Activated CD4-positive, alpha-beta T cell treated with anti-CD3 and anti-CD28 coated beads for 36 hours (primary cell): ENCODE measurements at places on chromosomes 2 and 18.

DNA sequence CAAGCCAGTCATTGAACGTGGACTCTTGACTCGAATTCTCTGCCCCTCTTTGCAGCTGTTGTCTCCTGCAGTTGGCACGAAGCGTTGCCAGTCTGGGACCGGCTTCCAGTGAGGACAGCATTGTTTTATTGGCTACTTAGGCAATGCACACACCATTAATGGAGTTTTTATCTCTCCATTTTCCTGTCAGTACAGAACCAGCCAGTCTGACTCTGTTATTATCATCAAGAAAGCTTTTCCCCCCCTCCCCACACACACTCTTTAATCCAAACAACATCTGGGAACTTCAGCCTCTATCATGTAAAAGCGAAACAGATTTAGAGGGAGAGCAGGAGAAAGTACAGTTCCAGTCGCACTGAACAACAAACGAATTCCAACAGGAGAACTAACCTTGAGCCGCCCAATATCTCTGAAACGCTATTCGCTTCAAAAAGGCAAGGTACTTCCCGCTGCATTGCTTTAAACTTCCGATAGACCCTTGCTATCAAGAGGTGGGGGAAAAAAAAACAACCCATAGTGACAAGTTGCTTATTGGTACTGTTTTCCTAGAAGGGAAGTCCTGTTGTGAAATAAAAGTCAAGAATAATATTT, 38.2 kb downstream of the ACVR1 start:
- peaks cover 43% of the 10 kb centered on the region for H3K4me1 ChIP-seq
- H3K27ac ChIP-seq: peak overlapping the region; percentile 78
- H3K27me3 ChIP-seq: no peaks in the 10 kb centered on the region
- no peak for DNase-seq

- no peaks in the 10 kb centered on the region for H3K36me3 ChIP-seq
- no peak overlapping the region for H3K4me3 ChIP-seq
- no peaks in the 10 kb centered on the region for H3K4me1 ChIP-seq
Observed at GRCh38 chr2:59584958-59585357, 968.5 kb downstream of the BCL11A start.

DNA sequence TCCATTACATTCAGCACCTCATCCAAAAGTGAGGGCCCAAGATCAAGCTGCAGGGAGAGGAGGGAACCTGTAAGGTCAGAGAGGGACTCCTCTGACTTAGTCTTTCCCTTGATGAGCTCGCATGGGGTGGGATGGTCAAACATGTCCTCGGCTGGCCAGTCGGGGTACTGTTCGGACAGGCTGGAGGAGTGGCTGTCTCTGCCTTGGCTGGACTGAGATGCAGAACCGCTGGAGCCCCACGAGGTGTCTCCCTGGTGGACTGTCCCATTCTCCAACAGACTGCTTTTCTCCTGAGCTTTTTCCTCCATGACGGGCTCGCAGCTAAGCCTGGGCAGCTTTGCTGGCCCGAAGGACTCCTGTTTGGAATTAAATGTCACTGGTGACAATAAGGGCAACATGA, 25.6 kb downstream of the CDC42EP3 start:
- no peaks in the 10 kb centered on the region for H3K27me3 ChIP-seq
- H3K4me3 ChIP-seq: no peak overlapping the region
- H3K36me3 ChIP-seq: peaks cover 77% of the 10 kb centered on the region
- H3K27ac ChIP-seq: peak overlapping the region; percentile 68

- no peak for DNase-seq
- no peaks in the 10 kb centered on the region for H3K27me3 ChIP-seq
- peaks cover 71% of the 10 kb centered on the region for H3K36me3 ChIP-seq
- no peak overlapping the region for H3K4me3 ChIP-seq
- no peak overlapping the region for H3K27ac ChIP-seq
- peaks cover 61% of the 10 kb centered on the region for H3K4me1 ChIP-seq
Observed at GRCh38 chr2:203759690-203760365, 53.4 kb downstream of the CD28 start.

DNA sequence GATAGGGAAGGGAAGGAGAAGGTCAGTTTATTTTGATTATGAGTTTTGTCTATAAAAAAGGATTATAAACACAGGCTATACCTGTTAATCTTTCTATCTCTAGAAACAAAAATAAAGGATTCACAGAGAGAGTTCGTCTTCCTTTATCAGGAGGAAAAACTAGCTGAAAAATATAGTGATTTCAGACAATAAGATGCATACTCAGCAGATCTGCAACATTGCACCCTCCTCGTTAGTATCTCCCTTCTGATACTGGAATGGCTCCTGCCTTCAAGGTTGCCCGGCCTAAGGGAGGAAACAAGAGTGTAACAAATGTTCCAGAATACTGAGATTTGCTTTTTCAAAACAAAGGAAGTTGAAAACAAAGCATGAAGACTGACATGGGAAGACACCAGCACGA, 48.7 kb upstream of the LRATD1 start:
- DNase-seq: no peak
- no peak overlapping the region for H3K4me3 ChIP-seq
- no peaks in the 10 kb centered on the region for H3K4me1 ChIP-seq
- H3K27ac ChIP-seq: no peak overlapping the region
- H3K27me3 ChIP-seq: no peaks in the 10 kb centered on the region
- no peaks in the 10 kb centered on the region for H3K36me3 ChIP-seq

GRCh38 chr2:240664622-240665021, 18.1 kb downstream of the AQP12B start:
- peaks cover 27% of the 10 kb centered on the region for H3K27me3 ChIP-seq
- H3K27ac ChIP-seq: no peak overlapping the region
- H3K4me1 ChIP-seq: no peaks in the 10 kb centered on the region
- DNase-seq: no peak
- no peak overlapping the region for H3K4me3 ChIP-seq
- H3K36me3 ChIP-seq: no peaks in the 10 kb centered on the region

DNA sequence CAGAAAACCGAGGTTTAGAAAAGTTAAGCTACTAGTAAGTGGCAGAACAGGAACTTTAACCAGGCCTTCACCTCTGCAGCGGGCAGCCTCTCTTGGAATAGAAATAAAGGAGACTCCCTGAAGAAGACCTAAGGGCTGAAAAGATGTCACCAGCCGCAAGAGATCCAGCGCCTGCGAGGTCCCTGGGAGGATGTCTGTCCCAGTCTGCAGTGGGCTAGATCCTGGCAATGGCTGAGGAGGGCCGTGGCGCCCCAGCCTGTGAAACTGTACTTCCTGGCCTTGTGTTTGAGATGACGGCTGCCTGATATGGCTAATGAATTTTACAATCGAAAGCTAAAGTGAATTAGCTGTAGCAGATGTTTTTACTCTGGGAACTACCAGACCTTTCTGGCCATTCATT, 300.6 kb upstream of the SALL3 start:
- H3K4me3 ChIP-seq: no peak overlapping the region
- H3K36me3 ChIP-seq: no peaks in the 10 kb centered on the region
- peaks cover 2% of the 10 kb centered on the region for H3K27me3 ChIP-seq
- DNase-seq: no peak
- H3K4me1 ChIP-seq: peaks cover 4% of the 10 kb centered on the region

- H3K27ac ChIP-seq: no peak overlapping the region
- no peaks in the 10 kb centered on the region for H3K4me1 ChIP-seq
- H3K27me3 ChIP-seq: peaks cover 4% of the 10 kb centered on the region
Observed at GRCh38 chr18:7325126-7325430, 94.2 kb downstream of the LRRC30 start.

GRCh38 chr2:133553251-133553650, 15.0 kb downstream of the NCKAP5 start:
- no peaks in the 10 kb centered on the region for H3K4me1 ChIP-seq
- no peak for DNase-seq
- H3K27me3 ChIP-seq: no peaks in the 10 kb centered on the region
- H3K4me3 ChIP-seq: no peak overlapping the region
- no peaks in the 10 kb centered on the region for H3K36me3 ChIP-seq

- peaks cover 18% of the 10 kb centered on the region for H3K4me1 ChIP-seq
- no peak overlapping the region for H3K4me3 ChIP-seq
- H3K27ac ChIP-seq: no peak overlapping the region
- no peaks in the 10 kb centered on the region for H3K36me3 ChIP-seq
- DNase-seq: no peak
Observed at GRCh38 chr2:46269001-46269400, 28.2 kb upstream of the EPAS1 start.

DNA sequence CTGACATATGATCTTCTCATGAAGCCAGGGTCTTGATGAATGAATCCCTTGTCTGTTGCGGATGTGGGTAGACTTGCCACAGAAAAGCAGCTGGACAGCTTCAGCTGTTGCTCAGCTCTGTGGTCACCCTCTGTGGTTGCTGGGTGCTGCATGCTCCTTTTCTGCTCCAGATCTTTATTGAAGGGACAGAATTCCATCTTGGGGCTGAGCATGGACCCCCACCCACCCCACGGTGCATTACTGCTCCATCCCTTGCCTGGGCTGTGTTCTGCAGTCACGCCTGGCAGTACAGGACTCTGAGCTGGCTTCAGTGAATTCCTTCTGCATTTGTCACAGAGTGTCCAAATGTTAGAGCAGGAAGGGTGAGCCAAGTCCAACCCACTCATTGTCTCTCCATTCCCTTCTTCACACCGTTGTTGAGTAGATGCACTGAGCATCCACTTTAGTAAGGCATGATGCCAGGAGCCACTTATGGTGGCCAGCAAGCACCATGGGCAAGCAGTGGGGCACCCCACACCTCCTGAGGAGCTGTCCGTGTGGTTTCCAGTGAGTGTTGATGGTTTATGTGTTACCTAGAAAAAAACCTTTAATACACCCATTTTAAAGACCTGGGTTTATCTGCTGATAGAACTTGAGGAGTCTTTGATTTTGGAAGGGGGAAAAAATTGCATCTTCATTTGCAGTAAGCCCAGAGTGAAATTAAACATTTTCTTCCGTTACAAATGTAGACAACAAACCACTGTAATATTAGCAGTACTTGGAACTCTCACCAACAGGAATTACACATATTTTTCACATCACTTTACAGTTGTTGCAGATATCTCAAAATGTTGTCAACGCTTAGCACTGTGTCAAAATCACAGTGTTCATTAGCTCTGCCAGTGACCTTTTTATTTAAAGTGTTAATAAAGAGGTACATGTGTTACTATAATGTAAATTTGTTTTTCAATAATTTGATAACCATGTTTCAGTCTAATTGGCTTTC, 14.7 kb upstream of the ITGB6 start:
- H3K27me3 ChIP-seq: peaks cover 8% of the 10 kb centered on the region
- no peak overlapping the region for H3K4me3 ChIP-seq
- no peaks in the 10 kb centered on the region for H3K36me3 ChIP-seq
- peak; percentile 16 for DNase-seq

DNA sequence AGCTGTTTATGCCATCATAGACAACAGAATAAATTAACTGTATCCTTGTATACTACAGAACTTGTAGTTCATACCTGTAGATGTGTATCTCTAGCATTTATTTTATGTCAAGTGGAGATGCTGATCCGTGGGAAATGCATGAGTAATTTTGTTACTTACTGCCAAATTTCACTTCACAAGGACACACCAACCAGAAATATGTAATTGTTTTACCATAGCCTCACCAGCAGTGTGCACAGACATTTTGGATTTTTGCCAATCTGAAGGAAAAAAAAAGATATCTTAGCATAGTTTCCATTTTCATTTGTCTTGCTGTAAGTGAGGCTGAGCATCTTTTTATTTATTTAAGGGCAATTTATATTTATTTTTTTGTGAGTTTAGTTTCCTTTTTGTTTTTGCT, 265.1 kb upstream of the OSR1 start:
- H3K4me1 ChIP-seq: no peaks in the 10 kb centered on the region
- no peak for DNase-seq
- H3K27ac ChIP-seq: no peak overlapping the region
- no peaks in the 10 kb centered on the region for H3K36me3 ChIP-seq
- no peak overlapping the region for H3K4me3 ChIP-seq

DNA sequence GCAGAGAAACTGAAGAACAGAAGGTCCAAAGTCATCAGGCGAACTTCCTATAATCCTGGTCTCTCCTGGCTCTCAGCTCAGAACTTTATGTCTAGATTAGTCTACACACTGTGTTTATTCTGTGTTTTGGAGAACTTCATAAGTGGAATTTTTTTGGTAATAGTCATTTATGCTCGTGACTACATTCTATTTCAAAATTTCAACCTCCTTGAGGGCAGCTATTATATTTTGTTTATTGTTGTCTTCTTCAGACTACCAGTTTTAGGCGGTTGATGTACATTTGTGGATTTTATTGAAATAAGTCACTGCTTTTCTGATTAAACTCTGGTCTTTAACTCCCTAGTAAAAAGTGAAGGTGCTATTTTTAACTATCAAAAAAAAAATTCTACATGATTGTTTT, 816.6 kb downstream of the SATB2 start:
- no peak overlapping the region for H3K27ac ChIP-seq
- H3K36me3 ChIP-seq: no peaks in the 10 kb centered on the region
- no peak overlapping the region for H3K4me3 ChIP-seq
- H3K4me1 ChIP-seq: no peaks in the 10 kb centered on the region
- no peak for DNase-seq
- H3K27me3 ChIP-seq: peaks cover 5% of the 10 kb centered on the region

DNA sequence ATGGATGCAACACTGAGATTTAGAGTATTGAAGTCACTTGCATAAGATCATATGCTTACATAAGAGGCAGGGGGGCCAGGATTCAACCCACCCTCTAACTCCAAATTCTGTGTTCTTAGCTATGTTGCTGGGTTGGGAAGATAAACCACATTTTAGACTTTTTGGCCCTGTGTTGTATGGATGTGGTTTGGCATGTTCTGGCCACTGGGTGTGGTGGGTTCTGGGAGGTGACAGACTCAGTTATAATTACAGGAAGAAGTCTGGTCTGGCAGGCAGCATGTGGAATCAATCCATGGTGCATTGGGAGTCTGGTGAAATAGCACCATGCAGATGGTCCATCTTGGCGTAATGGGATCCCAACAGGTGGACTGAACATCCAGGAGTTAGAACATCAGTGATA, 138.9 kb downstream of the LTBP1 start:
- H3K4me3 ChIP-seq: no peak overlapping the region
- no peaks in the 10 kb centered on the region for H3K4me1 ChIP-seq
- H3K36me3 ChIP-seq: no peaks in the 10 kb centered on the region
- H3K27ac ChIP-seq: no peak overlapping the region
- DNase-seq: no peak
- peaks cover 13% of the 10 kb centered on the region for H3K27me3 ChIP-seq

DNA sequence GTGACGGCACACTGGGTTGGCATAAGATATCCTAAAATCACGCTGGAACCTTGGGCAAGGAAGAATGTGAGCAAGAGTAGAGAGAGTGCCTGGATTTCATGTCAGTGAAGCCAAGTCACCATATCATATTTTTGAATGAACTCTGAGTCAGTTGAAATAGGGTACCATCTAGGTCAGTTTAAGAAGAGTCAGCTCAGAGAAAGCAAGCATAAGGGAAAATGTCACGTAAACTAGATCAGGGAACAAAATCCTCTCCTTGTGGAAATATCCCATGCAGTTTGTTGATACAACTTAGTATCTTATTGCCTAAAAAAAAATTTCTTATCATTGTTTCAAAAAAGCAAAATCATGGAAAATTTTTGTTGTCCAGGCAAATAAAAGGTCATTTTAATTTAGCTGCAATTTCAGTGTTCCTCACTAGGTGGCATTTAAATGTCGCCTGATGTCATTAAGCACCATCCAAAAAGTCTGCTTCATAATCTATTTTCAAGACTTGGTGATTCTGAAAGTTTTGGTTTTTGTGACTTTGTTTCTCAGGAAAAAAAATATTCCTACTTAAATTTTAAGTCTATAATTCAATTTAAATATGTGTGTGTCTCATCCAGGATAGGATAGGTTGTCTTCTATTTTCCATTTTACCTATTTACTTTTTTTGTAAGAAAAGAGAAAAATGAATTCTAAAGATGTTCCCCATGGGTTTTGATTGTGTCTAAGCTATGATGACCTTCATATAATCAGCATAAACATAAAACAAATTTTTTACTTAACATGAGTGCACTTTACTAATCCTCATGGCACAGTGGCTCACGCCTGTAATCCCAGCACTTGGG, 19.6 kb downstream of the RSAD2 start:
- peaks cover 9% of the 10 kb centered on the region for H3K4me1 ChIP-seq
- H3K36me3 ChIP-seq: peaks cover 11% of the 10 kb centered on the region
- DNase-seq: no peak
- no peaks in the 10 kb centered on the region for H3K27me3 ChIP-seq
- no peak overlapping the region for H3K4me3 ChIP-seq
